Activated CD8-positive, alpha-beta memory T cell treated with anti-CD3 and anti-CD28 coated beads for 48 hours (primary cell): ENCODE measurements at places on chromosomes 3 and 15.

- DNase-seq, result no peak
These were observed 97.8 kb upstream of the IGSF10 start for GRCh38 chr3:151558661-151559060.

GRCh38 chr3:72004749-72005292 is 219.9 kb upstream of the PROK2 start:
- no peak for DNase-seq

DNA sequence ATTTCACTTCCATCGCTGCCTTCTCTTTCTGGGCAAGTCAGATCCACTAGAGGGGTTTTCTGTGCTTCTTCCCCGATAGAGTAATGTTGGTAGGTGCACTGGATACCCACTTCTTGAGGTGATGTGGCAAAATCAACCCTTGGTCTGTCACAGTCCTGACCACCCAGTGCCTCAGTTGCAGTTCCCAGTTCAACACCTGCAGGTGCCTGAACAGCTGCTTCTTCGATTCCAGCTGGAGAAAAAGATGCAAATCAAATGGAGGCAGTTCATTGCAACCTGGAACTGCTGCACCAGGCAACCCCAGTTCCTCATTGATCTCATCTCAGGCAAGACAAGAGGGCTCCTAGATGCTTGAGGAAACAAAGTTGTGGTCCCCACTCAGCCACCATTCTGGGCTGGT is 186.6 kb downstream of the UBE2E2 start:
- DNase-seq, result no peak

DNA sequence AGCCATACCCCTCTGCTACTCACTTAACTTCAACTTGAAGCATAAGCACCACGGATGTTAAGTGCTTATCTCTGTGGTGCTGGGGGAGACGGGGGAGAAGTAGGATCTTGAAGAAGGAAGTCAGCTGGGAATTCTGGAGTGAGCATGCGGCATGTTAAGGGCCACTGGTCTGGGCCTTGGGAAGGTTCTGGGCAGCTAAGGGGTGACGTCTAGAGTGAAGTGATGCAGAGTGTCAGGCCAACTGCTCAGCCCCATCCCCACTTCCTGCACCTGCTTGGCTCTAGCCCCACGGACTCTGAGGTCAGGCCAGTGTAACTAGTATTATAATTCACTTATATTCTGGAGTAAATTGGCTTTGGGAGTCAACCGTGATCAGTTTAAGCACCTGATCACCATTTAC is 228.6 kb downstream of the FMN1 start:
- no peak for DNase-seq

DNA sequence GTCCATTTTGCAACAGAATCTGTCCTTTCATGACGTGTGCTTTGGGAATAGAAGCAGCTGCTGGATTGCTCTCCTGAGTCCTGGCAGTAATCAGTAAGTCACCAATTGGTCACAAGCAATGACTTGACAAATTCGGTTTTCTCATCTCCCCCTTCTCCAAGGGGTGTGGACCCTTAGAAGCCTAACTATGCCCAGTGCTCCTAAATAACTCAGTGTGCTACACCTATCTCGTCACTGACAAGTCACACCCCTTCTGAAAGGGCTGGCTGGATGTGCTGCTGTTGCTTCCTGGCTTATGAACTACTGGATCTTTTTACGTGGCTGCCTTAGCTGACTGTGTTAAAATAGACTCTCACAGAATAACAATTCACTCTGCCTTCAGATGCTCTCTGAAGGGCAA is 1351.5 kb downstream of the ZPLD1 start:
- no peak for DNase-seq

DNA sequence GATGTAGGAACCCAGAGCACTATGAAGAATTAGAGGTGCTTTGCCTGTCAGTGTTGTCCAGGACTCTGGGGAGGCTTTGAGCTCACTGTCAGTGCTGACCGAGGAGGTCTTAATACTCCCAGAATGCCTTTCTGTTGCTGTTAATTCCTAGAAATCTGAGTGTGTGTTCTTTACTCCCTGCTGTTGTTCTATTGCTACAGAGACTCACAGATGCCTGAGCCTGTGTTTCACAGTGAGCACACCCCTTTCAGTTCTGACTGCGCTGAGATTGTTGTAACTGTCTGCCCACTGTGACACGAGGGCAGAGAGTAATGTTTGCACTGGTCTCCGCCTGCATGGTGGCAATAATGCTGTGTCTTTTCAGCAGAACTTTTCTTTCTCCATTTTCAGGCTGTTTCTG is 162.9 kb downstream of the RYR3 start:
- DNase-seq, result no peak

- no peak for DNase-seq
These were observed 318.5 kb upstream of the ARPP21 start for GRCh38 chr3:35320646-35321407.

DNA sequence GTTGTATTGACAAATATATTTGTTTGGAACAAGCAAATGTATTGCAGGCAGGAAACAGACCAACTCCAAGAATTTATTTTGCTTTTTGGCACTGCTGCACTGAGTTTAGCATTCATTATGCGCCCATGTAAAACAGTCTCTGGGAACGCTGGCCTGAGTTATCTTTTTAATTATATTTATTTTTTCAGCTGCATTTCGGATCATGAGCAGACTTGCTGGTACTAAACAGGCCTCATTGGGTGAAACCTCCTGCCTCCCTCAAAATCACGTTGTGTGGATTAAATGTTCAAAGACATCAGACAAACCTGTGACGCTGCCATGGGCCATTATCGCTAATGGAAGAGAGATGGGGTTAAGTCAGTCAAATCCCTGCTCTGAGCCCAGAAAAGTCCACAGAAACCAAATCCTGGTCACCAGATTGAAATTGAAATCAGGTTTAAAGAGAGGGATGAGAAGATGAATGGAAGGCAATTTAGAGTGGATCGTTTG is 511.1 kb upstream of the PROK2 start:
- no peak for DNase-seq

DNA sequence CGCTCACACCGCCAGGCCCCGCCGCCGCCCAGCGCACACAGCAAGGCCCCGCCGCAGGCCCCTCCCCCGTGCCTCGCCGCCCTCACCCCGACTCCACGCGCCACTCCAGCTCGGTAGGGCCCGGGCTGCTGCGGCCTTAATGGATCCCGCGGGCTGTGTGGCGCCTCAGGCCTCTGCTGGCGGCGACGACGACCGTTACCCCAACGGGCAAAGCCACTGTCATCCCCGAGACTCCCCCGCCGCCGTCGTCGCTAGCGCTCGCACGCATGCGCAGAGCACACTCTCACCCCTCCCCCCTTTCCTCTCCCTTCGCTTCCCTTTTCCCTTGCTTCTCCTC is at the start of gene MSL2:
Gene MSL2, minus strand, starts transcription at position 272 of the 337 bp plus-strand sequence. CDS start 1,222 bp downstream, outside the sequence.
- DNase-seq, result no peak

GRCh38 chr15:39127925-39128617 is 452.8 kb upstream of the THBS1 start:
- DNase-seq, result no peak

GRCh38 chr3:194723846-194724618 is 38.3 kb downstream of the FAM43A start:
- no peak for DNase-seq

GRCh38 chr3:160869825-160870224 is 113.8 kb downstream of the PPM1L start:
- DNase-seq, result no peak

DNA sequence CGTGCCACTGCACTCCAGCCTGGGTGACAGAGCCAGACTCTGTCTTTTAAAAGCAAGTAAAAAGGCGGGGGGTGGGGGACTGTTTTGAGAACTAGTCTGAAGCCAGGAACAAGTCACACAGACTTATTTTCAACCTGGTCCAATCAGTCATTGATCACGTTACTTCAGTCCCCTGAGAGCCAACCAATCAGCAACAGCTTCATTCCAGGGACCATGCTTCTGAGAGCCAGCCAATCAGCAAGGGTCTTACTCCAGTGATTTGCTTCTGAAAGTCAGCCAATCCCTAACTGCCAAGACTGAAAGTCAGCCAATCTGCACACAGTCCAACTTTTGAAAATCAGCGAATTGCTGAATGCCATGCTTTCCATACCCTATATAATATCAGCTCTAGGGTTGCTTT is 48.6 kb upstream of the C15orf39 start:
- DNase-seq, result no peak

- DNase-seq, result no peak
These were observed 27.4 kb upstream of the FAM174B start for GRCh38 chr15:92682741-92683510.

DNA sequence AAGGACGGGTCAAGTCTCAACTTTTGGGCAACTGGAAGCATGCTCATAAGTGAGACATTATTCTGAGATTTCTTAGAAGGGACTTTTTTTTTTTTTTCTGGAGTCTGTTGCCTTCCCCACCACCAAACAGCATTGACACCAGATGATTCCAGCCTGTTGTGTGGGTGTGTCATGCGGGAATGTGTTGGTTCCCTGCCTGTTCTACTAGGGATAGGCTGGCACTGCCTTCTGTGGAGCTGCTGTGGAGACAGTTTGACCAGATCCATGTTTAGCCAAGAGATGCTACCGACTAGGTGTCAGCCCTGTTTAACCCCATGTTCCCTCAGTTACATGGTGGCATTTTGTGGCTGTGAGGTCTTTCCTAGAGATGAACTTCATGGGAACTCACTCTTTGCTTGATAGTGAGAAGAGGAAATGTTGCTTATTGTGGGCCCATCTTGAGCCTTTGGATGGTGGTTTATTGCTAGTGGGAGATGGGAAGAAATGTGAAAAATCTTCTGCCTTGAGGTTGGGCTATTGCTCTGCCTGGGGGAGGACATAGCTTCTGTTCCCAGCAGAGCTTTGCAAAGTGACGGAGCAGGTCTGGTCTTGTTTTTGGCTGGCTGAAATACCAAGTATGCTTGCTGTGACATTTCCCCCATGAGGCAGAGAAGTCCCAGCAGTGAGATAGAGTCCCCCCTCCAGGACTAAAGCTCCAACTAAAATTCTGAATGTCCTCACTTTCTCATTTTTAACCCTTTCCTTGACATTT is 31.3 kb downstream of the TRAK1 start:
- no peak for DNase-seq

DNA sequence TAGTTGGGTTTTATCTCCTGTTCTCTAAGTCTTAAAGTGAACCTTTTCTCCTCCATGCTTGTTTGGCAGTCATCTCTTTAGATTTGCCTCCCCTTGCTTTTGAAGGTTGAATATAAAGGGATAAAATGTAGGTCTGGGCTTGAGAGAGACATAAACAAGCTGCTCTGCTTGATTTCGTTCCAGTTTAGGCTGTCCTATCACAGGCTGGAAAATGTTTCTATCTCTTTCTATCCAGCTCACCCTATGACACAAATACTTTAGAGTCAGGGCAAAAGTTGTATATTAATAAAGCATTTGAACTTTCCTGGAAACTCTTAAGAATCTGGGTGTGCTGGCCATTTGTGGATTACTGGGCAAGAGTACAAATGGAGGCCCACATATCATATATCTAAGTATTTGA is 29.5 kb upstream of the ZBBX start:
- DNase-seq, result no peak

- DNase-seq, result no peak
These were observed 170.5 kb upstream of the TGFBR2 start for GRCh38 chr3:30435861-30436331.

- DNase-seq, result no peak
These were observed 266.7 kb downstream of the IL20RB start for GRCh38 chr3:137224464-137224863.
